A549 treated with Mapracorat at 1 μM for 4 hours (cell line): ENCODE measurements at places on chromosomes 3 and 15. TPM values are rescaled to one million over a fixed set of nuclear protein-coding genes. Genes with fewer than 3 reads are reported as not detected.

The AP4E1 gene
- 7.1 to 9.1 TPM (median 9.1 TPM) in 5 replicates for total RNA-seq

The EFCC1 gene
- not detected in 5 replicates for total RNA-seq

The PRR23B gene
- total RNA-seq = not detected in 5 replicates

The TRIM42 gene
- not detected in 5 replicates for total RNA-seq

The FGF12 gene
- total RNA-seq = 0.44 to 1.1 TPM (median 0.68 TPM) in 5 replicates

The SLC12A1 gene
- total RNA-seq = not detected in 5 replicates
